ENCODE measurements at places on chromosomes 4 and X. TPM values are rescaled to one million over a fixed set of nuclear protein-coding genes. Genes with fewer than 3 reads are reported as not detected.
A peak's percentile ranks its signal among the peaks of the same experiment; 100 is the strongest.

DNA sequence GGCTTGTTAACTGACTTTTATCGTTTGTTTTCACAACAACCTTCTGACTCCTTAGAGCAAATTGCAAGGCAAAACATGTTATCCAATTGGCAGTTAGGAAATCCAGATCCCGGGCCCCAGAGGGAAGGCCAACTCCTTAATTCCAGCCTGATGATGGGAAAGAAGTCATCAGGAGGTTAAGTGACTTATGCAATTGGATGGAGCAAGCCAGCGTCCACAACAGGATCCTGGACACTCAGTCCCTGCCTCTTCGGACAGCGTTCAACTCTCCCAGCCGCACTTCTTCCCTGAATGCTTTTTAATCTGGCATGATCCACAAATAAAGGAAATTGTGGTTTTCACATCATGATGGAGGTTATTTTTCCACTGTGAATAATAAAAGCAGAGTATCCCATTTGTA, 310.1 kb downstream of the RAB28 start:
- H3K27ac ChIP-seq, result no peak overlapping the region
- H3K4me3 ChIP-seq, result no peak overlapping the region
- no peaks in the 10 kb centered on the region for H3K27me3 ChIP-seq

DNA sequence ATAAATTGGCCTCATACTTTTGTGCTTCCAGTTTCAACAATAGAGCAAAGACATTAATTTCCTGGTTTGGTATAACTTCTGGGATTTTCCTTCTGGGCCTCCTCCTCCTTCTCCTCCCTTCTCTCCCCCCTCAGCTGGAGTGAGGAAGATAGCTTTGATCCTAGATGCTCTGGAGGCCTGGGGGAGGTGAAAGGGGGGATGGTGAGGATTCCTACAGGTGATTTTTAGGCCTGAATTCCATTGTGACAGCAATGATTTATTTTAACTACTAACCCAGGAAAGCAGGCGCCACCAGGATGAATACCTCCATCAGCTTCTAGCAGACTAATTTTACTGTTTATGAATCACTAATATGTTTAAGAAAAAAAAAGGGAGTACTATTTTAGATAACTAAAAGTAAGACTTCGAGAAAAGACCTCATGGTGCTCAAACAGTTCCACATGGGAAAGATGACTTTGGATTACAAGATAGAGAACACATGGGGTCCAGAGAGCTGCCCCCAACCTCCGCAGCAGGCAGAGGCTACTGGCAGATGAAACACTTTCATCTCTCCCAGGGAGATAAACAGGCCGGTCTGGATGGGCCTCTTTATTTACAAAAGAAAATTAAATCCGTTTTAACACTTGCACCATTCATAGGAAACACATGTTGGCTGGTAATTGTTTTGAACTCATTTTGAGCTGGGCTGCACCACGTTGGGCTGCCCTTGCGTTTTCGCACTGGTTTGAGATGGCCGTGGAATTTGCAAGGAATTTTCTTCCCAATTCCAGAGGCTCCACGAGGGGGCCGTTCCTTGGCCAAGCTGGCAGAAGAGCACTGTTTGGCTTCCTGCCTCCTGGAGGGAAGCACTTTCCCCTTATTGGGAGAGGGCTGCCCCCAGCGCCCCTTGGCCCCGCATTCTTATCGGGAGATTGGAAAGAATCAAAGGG, 125.1 kb upstream of the STX18 start:
- H3K27ac ChIP-seq, result no peak overlapping the region
- no peaks in the 10 kb centered on the region for H3K36me3 ChIP-seq
- no peak overlapping the region for H3K4me3 ChIP-seq

- H3K27ac ChIP-seq, result no peak overlapping the region
- H3K27me3 ChIP-seq, result no peaks in the 10 kb centered on the region
- no peaks in the 10 kb centered on the region for H3K36me3 ChIP-seq
Observed at GRCh38 chr4:85358831-85359230, 116.1 kb upstream of the ARHGAP24 start.

DNA sequence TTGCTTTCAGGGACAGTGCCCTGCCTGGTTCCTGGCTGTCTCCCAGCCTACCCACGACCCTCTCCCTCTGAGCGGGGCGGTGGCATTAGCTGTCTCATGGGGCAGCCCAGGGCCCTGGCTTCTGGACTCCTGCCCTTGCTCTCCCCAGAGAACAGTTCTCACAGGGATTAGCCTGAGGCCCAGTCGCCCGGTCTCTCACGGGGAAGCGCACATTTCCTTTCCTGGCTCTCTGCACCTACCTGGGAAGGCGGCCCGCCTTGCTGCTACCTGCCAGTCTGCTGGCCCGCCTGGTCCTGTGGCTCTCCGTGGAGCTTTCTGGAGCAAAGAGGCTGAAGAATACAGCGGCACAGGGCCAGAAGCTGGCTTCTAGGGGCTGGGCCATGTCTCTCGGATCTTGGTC, 128.4 kb downstream of the FHDC1 start:
- DNase-seq, result no peak
- H3K36me3 ChIP-seq, result no peaks in the 10 kb centered on the region
- no peaks in the 10 kb centered on the region for H3K27me3 ChIP-seq
- H3K27ac ChIP-seq, result no peak overlapping the region

DNA sequence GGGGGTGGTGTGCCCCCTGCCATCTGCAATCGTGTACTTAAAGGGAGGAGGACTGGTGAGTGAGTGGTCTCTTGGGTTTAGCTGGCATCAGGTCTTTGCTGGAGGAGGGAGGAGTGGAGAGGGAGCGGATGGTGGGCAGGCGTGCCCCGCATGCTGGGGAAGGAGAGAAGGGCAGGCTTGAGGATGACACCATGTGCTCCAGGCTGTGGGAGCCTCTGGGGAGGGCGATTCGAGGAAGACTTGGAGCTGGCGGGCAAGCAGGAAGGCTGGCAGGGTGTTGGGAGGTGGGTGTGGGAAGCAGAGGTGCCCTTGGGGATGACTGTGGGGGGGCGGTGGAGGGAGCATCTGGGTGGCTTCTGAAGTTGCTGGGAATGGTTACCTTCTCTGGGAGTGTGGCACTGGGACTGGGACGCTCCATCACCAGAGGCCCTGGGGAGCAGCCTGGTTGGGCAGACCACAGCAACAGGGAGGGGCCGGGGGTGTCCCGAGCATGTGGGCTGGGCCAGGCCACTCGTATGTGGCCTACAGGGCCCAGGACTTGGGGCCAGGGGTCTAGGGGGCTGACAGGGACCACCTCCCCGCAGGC, 30.8 kb upstream of the AFAP1 start:
- no peaks in the 10 kb centered on the region for H3K36me3 ChIP-seq
- H3K4me1 ChIP-seq, result peaks cover 67% of the 10 kb centered on the region

- H3K4me3 ChIP-seq, result no peak overlapping the region
- no peaks in the 10 kb centered on the region for H3K4me1 ChIP-seq
- no peaks in the 10 kb centered on the region for H3K36me3 ChIP-seq
- H3K27ac ChIP-seq, result no peak overlapping the region
- H3K27me3 ChIP-seq, result no peaks in the 10 kb centered on the region
Observed at GRCh38 chrX:39988496-39988895, 109.3 kb downstream of the BCOR start.

GRCh38 chr4:102345795-102346100, 466 bp upstream of the SLC39A8 start:
- H3K4me3 ChIP-seq, result peak overlapping the region; percentile 82
- H3K27ac ChIP-seq, result peak overlapping the region; percentile 93
- H3K27me3 ChIP-seq, result no peaks in the 10 kb centered on the region
- no peaks in the 10 kb centered on the region for H3K36me3 ChIP-seq
- H3K4me1 ChIP-seq, result peaks cover 25% of the 10 kb centered on the region

GRCh38 chr4:34766935-34767334, 1477.4 kb downstream of the ARAP2 start:
- H3K27me3 ChIP-seq, result no peaks in the 10 kb centered on the region
- DNase-seq, result no peak
- H3K4me1 ChIP-seq, result no peaks in the 10 kb centered on the region
- H3K4me3 ChIP-seq, result no peak overlapping the region

GRCh38 chr4:145333786-145334185, 147.9 kb upstream of the SMAD1 start:
- H3K27ac ChIP-seq, result no peak overlapping the region
- no peaks in the 10 kb centered on the region for H3K4me1 ChIP-seq
- H3K27me3 ChIP-seq, result peaks cover 2% of the 10 kb centered on the region
- no peak overlapping the region for H3K4me3 ChIP-seq

DNA sequence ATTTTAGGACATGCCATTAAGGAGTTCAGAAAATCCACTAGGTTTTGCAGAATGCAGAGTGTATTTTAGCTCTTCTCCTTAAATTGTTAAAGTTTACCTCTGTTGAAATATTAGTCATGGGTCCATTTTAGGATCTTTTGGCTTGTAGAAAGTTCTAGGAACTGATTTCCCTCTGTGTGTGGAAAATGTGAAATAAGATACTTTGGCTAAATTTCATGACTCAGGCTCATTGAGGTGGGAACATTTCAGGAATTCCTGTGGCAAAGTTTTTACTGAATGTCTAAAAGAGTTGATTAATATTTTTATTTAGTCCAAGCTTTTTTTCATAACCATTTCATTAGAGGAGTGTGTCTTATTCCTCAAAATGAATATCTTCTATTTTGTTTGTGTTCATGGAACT, 7.0 kb downstream of the FHIP1A start:
- H3K36me3 ChIP-seq, result no peaks in the 10 kb centered on the region
- H3K27ac ChIP-seq, result no peak overlapping the region
- H3K4me1 ChIP-seq, result no peaks in the 10 kb centered on the region
- H3K4me3 ChIP-seq, result no peak overlapping the region
- no peaks in the 10 kb centered on the region for H3K27me3 ChIP-seq

DNA sequence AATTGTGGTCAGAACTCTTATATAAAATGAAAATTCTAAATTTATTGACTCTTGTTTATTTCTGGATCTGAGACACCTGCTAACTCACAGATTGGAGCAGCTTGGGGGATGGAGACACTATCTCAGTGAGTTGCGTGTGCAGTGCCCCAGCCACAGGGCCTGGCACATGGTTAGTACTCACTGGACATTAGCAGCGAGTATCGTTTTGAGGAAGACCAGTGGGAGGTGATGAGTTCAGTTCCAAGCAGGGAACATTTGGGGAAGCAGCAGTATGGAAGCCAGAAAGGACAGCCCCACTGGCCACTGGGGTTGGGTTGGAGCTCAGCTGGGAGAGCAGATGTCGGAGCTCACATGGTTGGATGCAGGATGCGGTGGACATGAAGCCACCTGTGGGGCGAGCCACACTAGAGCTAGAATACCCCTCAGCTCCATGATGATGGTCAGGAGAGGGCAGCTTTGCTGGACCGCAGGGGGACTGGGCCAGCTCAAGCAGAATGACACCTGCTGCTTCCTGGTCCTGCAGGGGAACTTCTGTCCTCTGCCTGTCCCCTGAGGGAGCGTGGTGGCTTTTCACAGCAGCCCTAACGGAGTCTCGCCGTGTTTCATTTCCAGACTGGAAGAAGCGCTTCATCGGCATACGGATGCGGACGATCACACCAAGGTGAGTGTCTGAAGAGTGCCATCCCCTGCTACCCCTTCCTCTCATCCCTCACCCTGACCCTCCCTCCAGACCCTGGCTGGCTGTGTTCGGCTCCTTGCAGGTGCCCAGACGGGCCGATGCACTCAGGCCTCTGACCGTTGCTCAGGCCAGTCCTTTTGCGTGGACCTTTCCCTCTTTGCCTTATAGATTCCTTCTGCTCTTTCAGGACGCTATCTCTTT, 32.5 kb downstream of the HTRA3 start:
- no peak for DNase-seq
- H3K36me3 ChIP-seq, result no peaks in the 10 kb centered on the region
- no peak overlapping the region for H3K27ac ChIP-seq
- H3K27me3 ChIP-seq, result no peaks in the 10 kb centered on the region
- no peaks in the 10 kb centered on the region for H3K4me1 ChIP-seq

GRCh38 chrX:68843992-68844391, 15.2 kb downstream of the EFNB1 start:
- no peak for DNase-seq
- no peaks in the 10 kb centered on the region for H3K27me3 ChIP-seq
- no peak overlapping the region for H3K27ac ChIP-seq

Gene CRMP1
- total RNA-seq, result not detected

Gene CSTF2
- total RNA-seq, result 8.3 TPM

Gene ETDA
- not detected for total RNA-seq

Gene SSX2
- not detected for total RNA-seq

Gene AFM
- not detected for total RNA-seq

Gene NPY5R
- not detected for total RNA-seq

Data from CD4-positive, alpha-beta T cell (primary cell).